ENCODE measurements at places on chromosomes 2 and 18.

DNA sequence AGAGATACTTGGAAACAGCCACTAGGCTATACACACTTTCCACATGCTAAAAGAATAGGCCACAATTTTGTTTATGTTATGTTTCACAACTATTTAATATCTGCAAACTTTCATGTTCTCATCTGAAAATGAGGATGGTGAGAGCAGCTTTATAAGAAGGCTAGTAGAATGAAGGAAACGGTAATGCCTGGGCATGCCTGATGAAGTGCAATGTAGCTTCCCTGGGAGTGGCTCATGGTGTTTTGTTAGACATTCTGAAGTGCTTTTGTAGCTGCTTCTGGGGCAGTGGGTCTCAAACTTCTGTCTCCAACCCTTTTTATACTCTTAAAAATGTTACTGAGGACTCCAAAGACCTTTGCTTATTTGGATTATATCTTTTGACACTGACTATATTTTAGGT lies 193.3 kb upstream of the VWC2L start:
- no peak for DNase-seq

- peak; percentile 79 for DNase-seq
Observed at GRCh38 chr2:216792222-216793021, 67.4 kb downstream of the TNP1 start.

DNA sequence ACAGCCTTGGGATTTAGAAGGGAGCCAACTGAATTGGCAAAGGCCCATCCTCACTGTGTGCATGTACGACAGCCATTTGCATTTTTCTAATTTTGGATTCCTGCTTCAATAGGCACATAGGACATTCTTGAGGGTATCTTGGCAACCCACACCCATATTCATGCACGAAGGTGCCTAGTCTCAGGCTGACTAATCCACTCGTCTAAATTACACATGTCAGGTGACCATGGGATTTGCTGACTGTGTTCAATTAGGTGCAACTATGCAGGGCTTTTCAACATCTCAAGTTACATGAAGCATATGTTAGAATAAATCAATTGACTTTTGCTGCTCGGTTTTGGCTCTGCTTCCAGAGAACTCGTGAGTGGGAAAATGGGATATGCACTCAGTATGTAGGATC lies 249.7 kb downstream of the SP3 start:
- DNase-seq = peak; percentile 21

DNA sequence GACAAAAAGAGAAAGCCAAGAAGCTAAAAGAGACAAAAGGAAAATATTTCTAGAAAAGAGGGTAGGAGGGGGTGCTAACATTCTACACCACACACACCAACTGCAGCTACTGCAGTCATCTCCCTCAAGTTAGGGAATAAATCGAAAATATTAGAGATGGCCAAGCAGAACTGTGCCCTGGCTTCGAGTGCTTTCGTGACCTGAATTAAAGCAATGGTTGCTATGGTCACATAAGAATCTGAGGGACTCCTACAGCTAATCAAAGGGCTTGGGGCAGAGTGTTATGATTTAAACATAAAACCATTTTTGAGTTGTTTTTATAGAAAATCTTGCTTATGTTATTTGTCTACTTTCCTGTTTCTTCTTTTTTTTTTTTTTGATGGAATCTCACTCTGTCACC lies 159.6 kb upstream of the HNRNPA3 start:
- DNase-seq = no peak

DNA sequence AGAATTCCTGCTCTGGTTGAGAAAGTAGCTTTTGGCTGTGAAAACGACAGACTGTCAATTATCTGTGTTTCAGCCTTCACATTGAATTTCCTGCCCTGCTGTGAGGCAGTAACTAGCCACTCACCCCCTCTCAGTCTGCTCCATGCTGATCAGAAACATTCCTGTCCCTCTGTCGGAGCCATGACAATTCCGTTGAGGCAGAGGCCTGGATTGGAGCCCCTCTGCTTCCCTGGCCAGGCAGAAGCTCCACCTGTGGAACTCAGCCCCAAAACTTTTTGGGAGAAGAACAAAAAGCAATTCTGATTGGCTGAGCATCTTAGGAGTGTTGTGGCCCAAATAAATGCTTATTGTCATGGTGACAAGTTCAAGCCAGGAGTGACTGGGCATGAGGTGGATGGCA lies 60.0 kb downstream of the APOB start:
- DNase-seq = no peak

DNA sequence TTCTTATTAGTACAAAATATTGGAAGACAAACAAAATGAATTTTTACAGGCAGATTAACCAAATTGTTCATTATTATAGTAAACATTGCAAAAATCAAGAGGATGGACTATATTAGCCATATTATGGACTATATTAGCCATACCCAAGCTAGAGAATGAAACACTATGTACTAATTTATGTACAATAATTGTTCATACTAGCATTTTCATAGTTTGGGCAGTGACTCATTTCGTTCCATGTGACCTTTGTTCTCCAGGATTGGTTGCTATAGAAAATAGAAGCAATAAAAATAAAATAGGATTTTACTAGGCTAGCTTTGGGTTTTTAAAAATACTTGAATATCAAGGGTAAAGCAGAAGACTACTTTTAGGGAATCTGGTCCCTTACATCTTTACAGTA lies 176.8 kb downstream of the ZEB2 start:
- no peak for DNase-seq

GRCh38 chr2:99734236-99734635 lies 244.4 kb upstream of the REV1 start:
- DNase-seq = no peak

DNA sequence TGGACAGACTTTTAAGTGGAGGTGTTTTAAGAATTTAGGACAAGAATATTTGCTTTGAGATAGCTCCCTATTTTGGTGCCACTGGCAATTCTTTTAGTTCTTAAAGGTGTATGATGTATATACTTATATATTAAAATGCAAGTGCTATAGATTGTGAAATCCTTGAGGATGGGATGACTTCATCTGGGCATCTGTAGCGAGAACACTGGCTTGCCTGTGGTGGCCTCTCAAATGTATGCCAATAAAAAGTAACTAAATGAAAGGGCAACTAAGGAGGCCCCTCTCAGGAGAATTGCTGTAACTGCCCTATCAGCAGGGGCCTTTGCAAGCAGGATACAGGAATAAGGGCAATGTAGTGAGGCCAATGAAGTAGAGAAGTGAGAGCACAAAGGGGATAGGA lies 2.6 kb upstream of the THUMPD2 start:
- DNase-seq = no peak

- DNase-seq = no peak
Observed at GRCh38 chr2:189060096-189060642, 86.0 kb downstream of the COL3A1 start.

DNA sequence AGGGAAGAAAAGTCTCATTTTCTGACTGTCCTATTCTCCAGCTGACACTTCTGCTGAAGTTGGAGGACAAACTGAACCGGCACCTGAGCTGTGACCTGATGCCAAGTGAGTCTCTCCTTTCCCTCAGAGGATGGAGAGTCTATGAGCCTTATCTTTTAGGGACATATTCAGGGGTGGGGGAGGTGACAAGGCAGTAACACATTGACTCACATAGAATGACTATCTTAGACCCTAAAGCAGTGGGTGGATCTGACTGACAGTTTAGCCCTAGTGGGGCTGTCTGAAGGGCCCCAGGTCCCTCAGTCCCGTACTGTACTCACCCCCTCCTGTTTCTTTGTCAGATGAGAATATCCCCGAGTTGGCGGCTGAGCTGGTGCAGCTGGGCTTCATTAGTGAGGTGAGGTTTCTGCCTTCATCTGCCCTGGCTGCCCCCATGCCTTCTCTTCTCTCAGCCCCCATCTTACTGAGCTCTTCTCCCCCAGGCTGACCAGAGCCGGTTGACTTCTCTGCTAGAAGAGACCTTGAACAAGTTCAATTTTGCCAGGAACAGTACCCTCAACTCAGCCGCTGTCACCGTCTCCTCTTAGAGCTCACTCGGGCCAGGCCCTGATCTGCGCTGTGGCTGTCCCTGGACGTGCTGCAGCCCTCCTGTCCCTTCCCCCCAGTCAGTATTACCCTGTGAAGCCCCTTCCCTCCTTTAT lies 805 bp upstream of the KRTCAP3 start:
- no peak for DNase-seq

DNA sequence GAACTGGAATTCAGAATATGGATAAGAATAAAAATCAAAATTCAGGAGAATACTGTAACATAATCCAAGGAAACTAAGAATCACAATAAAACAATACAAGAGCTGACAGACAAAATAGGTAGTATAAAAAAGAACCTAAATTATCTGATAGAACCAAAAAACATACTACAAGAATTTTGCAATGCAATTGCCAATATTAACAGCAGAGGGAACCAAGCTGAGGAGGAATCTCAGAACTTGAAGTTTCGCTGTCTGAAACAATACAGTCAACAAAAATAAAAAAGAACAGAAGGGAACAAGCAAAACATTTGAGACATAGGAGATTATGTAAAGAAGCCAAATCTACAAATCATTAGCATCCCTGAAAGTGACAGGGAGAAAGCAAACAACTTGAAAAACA lies 84.1 kb upstream of the GALNT13 start:
- DNase-seq = no peak

- DNase-seq = peak; percentile 83
Observed at GRCh38 chr2:164967781-164968228, 12.5 kb upstream of the SLC38A11 start.

GRCh38 chr18:24071029-24071428 lies 56.5 kb downstream of the TTC39C start:
- no peak for DNase-seq

GRCh38 chr2:126506786-126507185 lies 149.2 kb upstream of the GYPC start:
- no peak for DNase-seq

- no peak for DNase-seq
Observed at GRCh38 chr2:197435598-197436420, 981 bp upstream of the SF3B1 start.

All from fibroblast of skin of right biceps (primary cell).